Cerebellum (tissue), 4 donors: ENCODE measurements at places on chromosomes 4 and X. TPM values are rescaled to one million over a fixed set of nuclear protein-coding genes. Genes with fewer than 3 reads are reported as not detected.

The PAK3 gene
- 63.2 TPM for total RNA-seq

The IKBKG gene
- total RNA-seq: 4.7 TPM

The PABPC1L2B gene
- 0.09 TPM for total RNA-seq

The SLC4A4 gene
- 29.7 TPM for total RNA-seq

The ERCC6L gene
- total RNA-seq: 1.7 TPM

The TCEAL6 gene
- 3.0 TPM for total RNA-seq

The STAG2 gene
- total RNA-seq: 90.6 TPM

The IGSF1 gene
- total RNA-seq: 1.7 TPM

The RBMX2 gene
- total RNA-seq: 22.8 TPM

The DCLK2 gene
- 145 TPM for total RNA-seq

The TMEM33 gene
- total RNA-seq: 50.1 TPM

The ZAR1 gene
- 0.27 TPM for total RNA-seq

The FAM53A gene
- 1.6 TPM for total RNA-seq

The ZDHHC9 gene
- 25.0 TPM for total RNA-seq

The SERPINA7 gene
- total RNA-seq: not detected

The PAGE2 gene
- not detected for total RNA-seq

The DOK7 gene
- 0.54 TPM for total RNA-seq

The RBM46 gene
- total RNA-seq: 0.27 TPM

The FAM184B gene
- 2.3 TPM for total RNA-seq

The TBC1D9 gene
- total RNA-seq: 95.7 TPM

The MAOB gene
- total RNA-seq: 1.7 TPM

The GABRB1 gene
- total RNA-seq: 48.8 TPM

The IBSP gene
- 0.27 TPM for total RNA-seq

The COL4A6 gene
- total RNA-seq: 7.1 TPM

The DMD gene
- total RNA-seq: 179 TPM

The DRP2 gene
- 8.1 TPM for total RNA-seq

The ALG13 gene
- total RNA-seq: 60.2 TPM

The TCP11X2 gene
- 2.9 TPM for total RNA-seq

The CLDN2 gene
- not detected for total RNA-seq

The CT45A2 gene
- total RNA-seq: not detected

The GAGE13 gene
- not detected for total RNA-seq

The C4orf51 gene
- not detected for total RNA-seq

The PPP1R2C gene
- total RNA-seq: not detected

The P2RY8 gene
- total RNA-seq: 0.09 TPM

The IL2 gene
- not detected for total RNA-seq

The TCEAL4 gene
- 30.8 TPM for total RNA-seq

The POU4F2 gene
- 3.8 TPM for total RNA-seq

The ADGRL3 gene
- total RNA-seq: 257 TPM

The POLN gene
- total RNA-seq: 4.5 TPM

The F11 gene
- not detected for total RNA-seq

The NONO gene
- total RNA-seq: 237 TPM

The FGFBP1 gene
- not detected for total RNA-seq

The SYTL4 gene
- total RNA-seq: 3.4 TPM

The ZXDB gene
- 13.2 TPM for total RNA-seq

The MTMR8 gene
- 6.4 TPM for total RNA-seq

The UGT2B11 gene
- not detected for total RNA-seq

The SPANXC gene
- total RNA-seq: not detected

The CYBB gene
- total RNA-seq: 10.3 TPM
